ENCODE measurements at places on chromosomes 6 and 20.

DNA sequence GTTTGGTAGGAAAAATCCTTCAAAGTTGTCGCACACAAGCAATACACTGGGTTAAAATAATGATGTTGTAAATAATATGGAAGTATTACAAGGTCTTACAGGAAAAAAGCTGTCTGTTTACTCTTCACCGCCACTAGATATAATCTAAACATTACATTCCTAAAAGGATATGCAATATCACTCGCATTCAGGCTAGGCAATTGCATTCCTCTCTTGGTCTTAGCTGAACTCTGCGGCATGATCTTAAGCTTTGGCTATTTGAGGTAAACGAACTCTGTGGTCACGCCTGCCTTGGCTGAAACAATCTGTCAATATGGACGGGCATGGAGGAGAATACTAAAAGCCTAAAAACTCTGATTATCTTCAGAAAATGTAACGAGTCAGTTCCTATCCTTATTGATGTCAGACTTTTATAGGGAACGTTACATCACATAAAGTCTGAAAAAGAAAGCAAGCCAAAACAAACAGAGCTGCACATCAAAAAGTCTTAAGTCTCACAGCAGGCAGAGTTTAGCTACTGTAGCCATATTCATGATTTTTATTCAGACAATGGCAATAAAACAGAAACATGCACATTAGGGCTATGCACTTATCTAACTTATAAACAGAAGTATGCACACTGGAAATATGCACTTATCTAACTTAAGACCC lies 30.8 kb upstream of the FILIP1 start:
- DNase-seq = peak; percentile 73

DNA sequence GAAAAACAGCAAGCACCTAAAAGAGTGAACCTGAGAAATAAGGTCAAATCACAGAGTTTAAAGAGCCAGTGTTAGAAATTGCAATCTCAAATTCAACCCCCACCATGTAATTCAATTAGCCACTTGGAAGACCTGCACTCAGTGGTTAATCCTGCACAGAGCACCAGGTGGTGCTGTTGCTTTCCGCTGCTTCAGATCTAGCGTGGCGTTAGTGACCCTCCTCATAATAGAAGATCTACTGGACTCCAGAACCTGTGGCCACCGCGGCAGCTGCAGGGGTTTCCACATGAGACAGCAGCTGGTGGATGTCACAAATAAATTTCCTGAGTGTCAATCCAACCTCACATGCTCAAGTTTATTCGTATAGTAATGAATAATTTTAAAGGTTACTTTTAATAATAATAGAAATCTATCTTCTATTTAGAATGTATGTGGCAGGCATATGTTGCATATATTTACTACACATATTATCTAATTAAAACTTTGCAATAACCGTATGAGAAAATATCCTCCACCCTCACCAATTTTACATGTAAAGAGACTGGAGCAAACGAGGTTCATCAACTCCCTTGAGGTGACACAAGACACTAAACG lies 84.4 kb downstream of the SYNE1 start:
- DNase-seq = no peak

DNA sequence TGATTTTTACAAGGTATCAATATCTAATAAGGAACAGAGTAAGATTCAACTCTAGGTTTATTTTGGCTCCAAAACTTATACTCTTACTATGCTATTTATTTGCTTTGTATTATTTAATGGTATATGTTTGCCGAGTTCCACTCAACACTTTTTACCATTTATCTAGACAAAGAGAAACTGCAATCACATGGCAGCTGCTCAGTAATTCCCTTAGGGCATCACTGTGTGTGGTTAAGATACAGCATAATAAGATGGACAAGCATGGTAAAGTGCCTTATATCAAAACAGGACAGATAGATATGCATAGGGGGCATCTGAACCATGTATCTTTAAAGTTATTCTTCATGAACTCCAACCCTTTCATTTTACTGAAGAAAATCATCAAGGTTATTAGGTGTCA lies 483.0 kb upstream of the ID4 start:
- no peak for DNase-seq

- no peak for DNase-seq
These were observed 7.7 kb upstream of the CLIC5 start for GRCh38 chr6:46023216-46023915.

GRCh38 chr6:168109171-168109570 lies 30.2 kb upstream of the FRMD1 start:
- no peak for DNase-seq

GRCh38 chr6:25012657-25013056 lies 76.9 kb upstream of the RIPOR2 start:
- DNase-seq = peak; percentile 70

DNA sequence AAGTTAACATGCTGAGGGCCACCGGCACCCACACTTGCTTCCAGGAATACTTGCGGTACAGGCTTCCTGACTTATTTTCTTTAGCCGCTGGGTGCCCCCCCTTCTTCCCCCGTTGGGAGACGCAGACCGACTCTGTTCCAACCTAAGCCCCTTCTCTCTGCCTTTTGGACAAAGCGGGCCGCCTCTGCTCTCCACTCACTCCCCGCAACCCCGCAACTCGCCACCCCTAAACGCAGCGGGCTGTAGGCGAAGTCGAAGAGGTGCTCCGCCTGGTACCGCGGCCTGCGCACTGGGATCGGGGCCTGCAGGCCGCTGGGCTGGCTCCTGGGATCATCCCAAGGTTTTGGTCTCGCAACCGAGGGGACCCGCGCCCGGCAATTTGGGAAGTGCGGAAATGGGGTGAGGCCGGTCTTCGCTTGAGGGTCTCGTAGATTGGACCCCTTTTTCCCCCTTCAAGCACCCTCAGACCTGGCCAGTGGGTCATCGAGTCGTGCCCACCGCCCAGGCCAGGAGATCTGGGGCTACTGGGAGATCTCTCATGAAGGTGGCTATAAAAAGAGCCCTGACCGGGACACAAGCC lies 4.7 kb upstream of the FOXF2 start:
- DNase-seq = no peak

DNA sequence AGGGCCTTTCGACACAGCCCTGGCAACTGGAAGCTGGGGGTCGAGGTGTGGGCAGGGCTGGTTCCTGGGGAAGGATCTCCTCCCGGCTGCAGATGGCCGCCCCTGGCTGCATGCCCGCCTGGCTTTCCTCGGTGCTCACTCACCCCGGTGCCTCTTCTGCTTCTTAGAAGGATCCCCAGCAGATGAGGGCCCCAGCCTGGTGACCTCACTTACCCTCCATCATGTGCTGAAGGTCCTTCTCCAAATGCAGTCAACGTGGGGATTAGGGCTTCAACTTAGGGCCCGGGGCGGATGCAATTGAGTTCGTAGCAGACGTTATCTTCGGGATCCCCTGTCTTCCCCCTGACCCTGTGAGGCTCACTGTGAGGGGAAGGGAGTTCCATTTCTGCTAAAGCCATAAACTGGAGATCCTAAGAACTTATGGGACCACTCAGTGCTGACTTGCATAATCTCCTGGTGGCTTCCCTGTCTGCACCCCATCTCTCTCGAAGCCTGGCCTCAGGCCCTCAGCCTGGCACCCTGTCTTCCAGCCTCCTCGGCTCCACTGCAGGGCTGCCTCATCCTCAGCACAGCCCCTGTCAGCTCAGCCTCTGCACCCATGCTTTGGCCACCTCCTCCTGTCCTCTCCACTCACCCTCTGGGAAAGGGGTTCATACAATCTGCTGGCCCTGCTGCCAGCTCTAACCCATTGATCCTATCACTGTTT lies 92.6 kb downstream of the THBS2 start:
- no peak for DNase-seq

- no peak for DNase-seq
These were observed 43.4 kb downstream of the NHSL1 start for GRCh38 chr6:138455746-138456400.

DNA sequence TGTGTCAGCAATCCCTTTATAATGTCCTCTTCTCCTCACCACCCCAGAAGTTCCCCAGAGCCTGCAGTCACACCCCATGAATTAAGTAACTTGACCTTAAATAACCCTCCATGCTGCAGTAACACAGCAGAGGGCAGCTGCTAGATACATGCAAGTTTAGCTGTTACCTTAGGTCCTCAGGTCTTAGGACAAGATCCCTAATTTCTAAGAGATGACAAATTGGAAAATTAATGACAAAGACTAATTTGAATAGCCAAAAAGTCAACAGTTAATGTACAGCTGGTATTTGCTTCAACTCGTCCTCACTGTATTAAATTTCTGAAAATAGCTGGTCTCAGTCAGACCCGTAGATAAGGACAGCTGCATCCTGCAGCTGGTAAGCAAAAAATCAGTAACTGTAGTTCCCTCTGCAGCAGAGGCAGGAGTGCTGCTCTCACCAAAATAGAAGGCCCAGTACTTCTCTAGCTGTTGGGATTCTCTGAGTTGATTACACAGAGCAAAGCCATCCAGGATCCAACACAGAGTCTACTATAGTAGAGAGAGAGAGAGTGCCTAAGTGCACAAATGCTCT lies 62.4 kb downstream of the TNFRSF21 start:
- DNase-seq = no peak

DNA sequence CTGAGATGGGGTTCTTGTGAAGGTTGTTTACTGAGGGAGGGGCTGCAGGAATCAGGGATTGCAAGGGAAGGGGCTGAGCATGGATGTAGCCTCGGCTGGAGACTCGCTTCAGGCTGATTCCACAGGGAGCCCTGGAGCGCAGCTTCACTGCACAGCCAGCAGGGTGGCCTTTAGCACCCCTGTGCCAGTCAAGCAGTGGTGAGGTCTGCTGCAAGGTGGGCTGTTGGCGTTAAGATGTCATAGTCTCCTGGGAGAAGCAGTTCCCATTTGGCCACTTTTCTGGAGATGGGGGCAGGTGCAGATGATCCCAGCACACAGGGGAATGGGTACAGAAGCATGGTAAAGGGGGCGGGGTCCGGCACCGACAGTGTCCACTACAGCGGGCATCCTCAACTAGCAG lies 126.3 kb downstream of the TOX2 start:
- no peak for DNase-seq

GRCh38 chr20:63544241-63544957 lies 3.1 kb downstream of the SRMS start:
- DNase-seq = no peak

DNA sequence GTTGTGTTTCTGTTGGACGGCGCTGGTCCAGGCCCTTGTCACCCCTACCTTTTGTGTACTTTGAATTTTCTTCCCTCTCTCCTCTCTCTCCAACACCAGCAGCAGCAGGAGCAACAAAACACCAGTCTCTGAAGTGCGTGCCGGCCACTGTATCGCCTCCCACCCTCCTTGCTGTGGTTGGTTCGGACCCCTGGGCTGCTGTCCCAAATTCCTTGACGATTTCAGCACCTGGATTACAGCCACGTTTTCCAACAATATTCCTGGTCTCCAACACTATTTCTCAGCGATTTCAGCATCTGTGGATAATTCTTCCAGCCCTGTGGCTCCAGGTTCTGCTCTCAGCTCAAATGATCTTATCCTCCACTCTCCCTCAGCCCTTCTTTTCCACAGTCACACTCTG lies 11.8 kb downstream of the MAS1 start:
- no peak for DNase-seq

- DNase-seq = no peak
These were observed 270.7 kb upstream of the TAB2 start for GRCh38 chr6:149046822-149047246.

- no peak for DNase-seq
These were observed 9.8 kb downstream of the SOX4 start for GRCh38 chr6:21603082-21603952.

DNA sequence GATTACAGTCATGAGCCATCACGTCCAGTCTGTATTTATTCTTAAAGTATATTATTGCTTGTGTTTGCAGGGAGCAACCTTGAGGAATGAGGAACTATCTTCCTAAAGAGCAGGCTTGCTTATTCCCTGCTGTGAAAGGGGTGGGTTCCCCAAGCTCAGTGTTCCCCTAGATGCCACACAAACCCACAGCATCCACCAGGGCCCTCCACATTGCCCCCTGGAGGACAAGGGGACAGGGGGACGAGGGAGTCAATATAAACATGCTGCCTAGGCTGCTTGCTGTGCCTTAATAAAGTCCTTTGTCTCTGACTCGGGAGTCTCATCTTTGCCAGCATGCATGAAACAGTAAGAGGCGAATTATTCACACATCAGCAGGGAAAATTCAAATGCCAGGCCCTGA lies 8.0 kb upstream of the IDH3B start:
- DNase-seq = no peak

- DNase-seq = no peak
These were observed 75.9 kb upstream of the SYNJ2 start for GRCh38 chr6:157905590-157906342.

DNA sequence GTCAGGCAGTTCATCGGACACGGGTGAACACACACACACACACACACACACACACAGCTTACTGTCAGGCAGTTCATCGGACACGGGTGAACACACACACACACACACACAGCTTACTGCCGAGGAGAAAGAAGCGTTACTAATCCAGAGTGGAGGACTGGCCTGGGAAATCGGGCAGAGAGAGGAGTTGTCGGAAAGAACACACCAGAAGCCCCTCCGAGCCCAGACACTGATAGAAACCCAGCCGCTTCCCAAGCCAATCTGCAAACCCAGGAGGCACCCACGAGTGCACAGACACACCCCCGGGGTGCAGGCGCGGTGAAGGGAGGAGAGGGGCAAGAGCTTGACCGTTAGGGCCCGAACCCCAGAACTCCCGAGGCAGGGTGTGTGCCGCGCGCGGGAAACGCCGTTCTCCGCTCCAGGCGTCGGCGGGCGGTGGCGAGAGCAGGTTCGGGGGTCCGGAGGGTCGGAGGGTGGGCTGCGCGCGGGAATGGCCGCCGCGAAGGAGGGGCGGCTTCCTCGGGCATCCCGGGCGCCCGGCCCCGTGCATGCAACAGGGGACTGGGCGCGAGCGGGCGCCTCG lies 636 bp downstream of the ELOVL2 start:
- no peak for DNase-seq

DNA sequence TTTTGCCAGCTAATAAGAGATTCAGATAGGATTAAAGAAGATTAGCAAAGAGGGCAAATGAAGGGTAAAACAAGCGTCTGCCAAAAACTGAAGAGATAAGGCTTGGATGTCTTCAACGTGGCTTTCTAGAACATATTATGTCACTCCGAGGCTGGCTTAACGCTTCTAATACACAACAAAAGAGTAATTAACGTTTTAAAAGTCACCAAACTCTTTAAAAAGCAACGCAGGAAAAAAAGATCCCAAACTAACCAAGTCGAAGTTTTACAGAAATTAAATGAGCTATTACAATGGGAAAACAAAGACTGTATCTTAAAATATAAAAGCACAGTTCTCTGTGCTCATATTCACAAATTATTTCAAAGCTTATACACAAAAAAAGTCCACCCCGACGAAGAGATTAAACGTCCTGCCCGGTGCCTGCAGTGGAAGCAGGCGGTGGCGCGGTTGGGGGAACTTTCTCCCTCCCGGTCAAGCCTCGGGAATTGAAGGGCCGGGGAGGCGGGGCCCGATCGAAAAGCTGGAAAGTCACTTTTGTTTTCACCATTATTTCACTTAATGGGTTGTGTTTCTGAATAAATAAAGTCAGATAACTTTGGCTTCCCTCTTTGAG lies 1.2 kb downstream of the MAK start:
- DNase-seq = no peak

GRCh38 chr6:29603456-29603855 lies 18.5 kb downstream of the OR2H2 start:
- no peak for DNase-seq

DNA sequence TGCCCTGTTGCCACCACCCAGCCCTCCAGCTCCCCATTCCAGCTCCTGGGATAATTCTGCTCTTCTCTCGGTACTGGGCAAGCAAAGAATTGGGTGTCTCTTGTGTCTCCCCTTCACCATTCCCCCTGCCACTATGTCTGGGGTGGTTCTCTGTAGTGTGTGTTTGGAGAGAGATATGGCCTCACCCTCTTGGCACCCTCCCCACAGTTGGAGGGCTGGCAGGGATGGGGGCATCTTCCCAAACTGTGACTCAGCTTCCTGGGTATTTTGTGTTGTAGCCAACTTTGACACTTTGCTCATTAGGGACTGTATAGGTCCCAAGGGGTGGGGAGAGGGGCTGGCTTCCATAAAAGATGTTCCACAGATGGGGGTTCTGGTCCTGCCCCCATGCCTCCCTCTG lies 1.7 kb downstream of the TNXB start:
- no peak for DNase-seq

Data from AG04449 (cell line).